Stimulated activated CD4-positive, alpha-beta T cell treated with anti-CD3 and anti-CD28 coated beads, Interleukin-1b, Interleukin-23, amount 100 ng/mL, for 1 hour (primary cell): ENCODE measurements at places on chromosomes 6 and 20.

GRCh38 chr20:49675368-49676151 lies 38.1 kb downstream of the B4GALT5 start:
- DNase-seq: no peak

DNA sequence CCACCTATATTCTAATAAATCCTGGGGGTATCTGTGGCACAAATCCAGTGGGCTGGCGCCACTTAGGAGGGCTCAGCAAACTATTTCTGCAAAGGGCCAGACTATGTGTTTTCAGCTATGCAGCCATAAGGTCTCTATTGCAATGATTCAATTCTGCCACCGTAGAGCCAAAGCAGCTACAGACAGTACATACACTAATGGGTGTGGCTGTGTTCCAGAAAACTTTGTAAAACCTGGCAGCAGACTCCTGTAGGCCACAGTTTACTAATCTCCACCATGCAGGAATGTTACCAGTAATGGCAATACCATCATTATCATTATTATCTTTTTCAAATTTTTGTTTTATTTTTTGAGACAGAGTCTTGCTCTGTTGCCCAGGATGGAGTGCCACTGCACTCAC lies 65.7 kb downstream of the SULF2 start:
- DNase-seq: no peak

DNA sequence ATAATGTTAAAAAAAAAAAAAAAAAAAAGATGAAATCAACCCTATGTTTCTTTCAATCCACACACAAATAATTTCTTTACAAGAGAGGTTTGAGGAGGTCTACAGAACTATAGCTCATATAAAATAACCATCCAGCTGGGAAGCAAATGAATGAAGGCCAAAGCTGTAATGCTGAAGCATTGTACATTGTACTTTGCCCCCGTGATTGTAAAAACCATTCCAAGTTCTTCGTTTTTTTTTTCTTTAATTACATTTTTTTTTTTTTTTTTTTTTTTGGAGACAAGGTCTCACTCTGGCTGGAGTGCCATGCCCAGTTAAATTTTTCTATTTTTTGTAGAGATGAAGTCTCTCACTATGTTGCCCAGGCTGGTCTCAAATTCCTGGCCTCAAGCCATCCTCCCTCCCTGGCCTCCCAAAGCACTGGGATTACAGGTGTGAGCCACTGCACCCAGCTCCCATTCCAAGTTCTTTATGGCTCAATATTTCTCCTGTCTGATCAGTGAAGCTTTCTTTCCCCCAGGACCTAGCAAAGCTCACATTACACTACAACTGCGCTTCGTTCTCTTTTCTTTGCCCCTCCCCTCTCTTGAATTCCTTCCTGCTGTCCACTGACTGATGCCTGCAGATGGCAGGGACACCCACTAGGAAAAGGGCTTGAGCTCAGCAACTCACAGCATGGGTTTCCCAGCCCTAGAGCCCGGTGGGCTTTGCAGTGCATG lies 53.0 kb upstream of the NOP56 start:
- no peak for DNase-seq

GRCh38 chr20:32839982-32840285 lies 18.8 kb upstream of the EFCAB8 start:
- DNase-seq: no peak

DNA sequence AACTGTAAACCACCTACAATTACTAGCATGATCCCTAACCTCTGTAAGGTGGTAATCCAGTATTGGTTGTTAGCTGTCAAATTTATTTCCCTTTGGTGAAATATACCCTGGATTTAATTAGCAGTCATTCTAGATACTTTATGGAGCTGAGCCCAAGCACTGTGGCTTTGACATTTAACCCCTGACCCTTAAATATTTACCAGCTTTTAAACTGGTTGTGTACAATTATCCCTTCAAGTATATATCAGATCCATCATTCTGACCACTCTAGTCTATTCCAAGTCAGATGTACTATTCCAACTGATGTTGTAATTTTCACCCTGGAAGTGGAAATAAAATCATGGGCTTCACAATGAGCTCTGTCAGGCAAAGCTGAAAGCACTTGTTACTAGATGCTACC lies 229.6 kb downstream of the FOXC1 start:
- DNase-seq: no peak

DNA sequence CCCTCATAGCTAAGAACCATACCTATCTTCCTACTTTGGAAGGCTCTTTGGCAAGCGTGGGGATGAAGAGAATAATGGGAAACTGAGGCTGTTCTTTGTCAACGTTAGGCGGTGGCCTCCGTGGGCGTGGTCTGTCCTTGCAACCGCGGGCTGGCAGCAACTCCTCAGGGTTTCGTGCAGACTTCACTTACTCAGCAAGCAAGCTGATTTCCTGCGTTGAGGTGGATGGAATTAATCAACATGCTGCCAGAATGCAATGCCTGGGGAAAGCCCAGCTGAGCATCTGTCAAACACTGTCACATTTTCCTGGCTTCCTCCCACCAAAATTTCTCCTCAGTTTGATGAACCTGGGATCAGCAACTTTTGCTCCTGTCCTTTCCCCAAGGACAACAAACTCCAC lies 9.2 kb upstream of the IL17F start:
- no peak for DNase-seq

DNA sequence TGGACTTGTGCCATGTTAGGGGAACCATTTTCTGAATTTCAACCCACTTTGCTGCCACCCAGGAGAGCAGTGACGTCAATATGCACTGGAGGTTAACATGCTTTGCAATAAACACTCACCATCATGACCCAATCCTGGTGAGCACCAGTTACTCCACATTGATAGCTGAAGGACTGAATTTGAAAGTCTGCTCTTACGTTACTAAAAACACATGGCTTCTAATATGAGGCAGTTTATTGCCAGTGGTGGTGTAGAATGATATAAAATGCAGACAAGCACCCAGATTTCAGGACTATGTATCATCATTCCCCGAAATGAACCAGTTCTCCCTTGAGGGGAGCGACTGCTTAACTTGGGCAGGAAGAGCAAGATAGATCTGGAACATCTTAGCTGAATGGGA lies 23.8 kb downstream of the RFPL4B start:
- DNase-seq: no peak

GRCh38 chr6:67768972-67769371 lies 866.1 kb upstream of the ADGRB3 start:
- no peak for DNase-seq

GRCh38 chr6:89828988-89829471 lies 650 bp upstream of the CASP8AP2 start:
- no peak for DNase-seq

GRCh38 chr6:163529605-163530004 lies 115.1 kb downstream of the QKI start:
- no peak for DNase-seq

GRCh38 chr6:83188501-83188900 lies 4.6 kb downstream of the PGM3 start:
- DNase-seq: no peak

DNA sequence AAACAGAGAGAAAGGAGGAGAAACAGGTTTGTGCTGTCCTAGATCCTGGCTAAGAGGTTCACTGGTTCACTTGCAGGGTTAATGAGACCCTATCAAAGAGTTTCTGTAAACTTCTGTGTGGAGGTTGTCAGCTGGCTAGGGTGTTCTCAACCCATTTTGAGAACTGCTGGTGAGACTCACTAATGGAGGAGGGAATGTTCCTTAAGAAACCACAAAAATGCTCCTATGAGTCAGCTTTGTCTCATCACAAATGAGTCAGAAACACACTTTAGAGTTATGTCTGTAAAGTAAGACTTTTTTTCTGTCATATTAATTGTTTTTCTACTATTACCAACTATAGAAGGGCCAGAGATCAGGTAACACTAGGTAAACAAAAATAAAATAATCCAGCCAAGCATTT lies 884.4 kb downstream of the PHF3 start:
- DNase-seq: no peak

DNA sequence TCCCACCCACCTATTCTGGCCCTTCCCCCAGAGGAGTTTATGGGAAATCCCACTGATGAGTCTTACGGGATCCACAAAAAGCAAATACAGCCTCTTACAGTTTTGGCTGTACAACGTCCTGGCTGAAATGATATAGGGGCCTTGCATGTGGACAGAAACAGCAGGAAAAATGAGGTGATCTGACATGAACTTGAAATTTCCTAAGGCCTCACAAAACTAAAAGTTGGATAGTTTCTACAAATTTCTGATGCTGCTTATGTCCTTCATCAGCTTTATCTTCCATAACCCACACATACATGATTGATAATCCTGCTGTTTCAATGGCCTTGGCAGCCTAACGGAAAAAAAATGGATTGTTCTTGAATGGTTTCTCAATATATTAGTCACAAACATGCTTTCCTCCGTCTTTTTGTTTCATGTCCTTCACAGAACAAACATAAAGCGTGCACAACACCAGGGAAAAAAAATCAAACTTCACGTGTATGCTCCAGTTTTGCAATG lies 118.8 kb downstream of the BMP5 start:
- DNase-seq: no peak

DNA sequence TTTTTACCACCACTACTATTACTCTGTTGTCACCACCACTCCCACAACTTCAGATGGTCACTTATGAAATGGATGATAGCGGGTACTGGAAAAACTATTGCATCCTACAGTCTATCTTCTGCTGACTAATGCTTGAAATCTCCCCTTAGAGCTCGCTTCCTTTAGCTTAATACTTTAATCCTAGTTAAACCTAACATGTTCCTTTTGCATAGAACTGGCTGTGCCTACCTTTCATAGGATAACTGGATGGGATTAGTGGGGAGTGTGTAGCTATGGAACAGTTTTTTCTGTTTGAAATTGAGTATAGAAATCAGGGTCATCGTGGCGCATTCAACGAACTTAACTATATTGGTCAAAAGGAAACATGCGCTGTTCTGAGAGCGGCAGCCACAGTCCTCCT lies 294.7 kb downstream of the FARS2 start:
- DNase-seq: no peak

GRCh38 chr6:11711984-11712711 lies 66.5 kb downstream of the ADTRP start:
- no peak for DNase-seq

- DNase-seq: no peak
Observed at GRCh38 chr6:84926189-84927155, 162.1 kb upstream of the TBX18 start.

- DNase-seq: no peak
Observed at GRCh38 chr6:99013145-99013544, 65.4 kb upstream of the FBXL4 start.

- no peak for DNase-seq
Observed at GRCh38 chr6:29750709-29751108, 27.5 kb downstream of the HLA-F start.

DNA sequence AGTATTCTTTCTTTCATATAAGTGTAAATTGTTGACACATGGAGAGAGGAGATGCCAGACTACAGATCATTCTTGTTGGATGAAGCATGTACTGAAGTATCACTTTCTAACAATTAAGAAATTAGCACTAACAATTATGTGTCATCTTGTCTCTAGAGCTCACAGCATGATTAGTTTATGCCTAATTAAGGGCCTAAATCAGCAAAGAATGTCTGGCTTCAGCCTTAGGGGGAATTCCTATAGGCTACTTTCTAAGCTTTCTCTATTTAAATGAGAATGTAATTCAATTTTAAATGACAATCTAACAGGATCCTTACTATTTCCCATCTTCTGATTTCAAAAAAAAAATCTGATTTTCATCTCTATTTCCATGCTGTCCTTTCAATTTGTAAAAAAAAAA lies 371.0 kb downstream of the EPHA7 start:
- DNase-seq: no peak

- no peak for DNase-seq
Observed at GRCh38 chr6:157169656-157170055, 153.7 kb downstream of the TMEM242 start.

DNA sequence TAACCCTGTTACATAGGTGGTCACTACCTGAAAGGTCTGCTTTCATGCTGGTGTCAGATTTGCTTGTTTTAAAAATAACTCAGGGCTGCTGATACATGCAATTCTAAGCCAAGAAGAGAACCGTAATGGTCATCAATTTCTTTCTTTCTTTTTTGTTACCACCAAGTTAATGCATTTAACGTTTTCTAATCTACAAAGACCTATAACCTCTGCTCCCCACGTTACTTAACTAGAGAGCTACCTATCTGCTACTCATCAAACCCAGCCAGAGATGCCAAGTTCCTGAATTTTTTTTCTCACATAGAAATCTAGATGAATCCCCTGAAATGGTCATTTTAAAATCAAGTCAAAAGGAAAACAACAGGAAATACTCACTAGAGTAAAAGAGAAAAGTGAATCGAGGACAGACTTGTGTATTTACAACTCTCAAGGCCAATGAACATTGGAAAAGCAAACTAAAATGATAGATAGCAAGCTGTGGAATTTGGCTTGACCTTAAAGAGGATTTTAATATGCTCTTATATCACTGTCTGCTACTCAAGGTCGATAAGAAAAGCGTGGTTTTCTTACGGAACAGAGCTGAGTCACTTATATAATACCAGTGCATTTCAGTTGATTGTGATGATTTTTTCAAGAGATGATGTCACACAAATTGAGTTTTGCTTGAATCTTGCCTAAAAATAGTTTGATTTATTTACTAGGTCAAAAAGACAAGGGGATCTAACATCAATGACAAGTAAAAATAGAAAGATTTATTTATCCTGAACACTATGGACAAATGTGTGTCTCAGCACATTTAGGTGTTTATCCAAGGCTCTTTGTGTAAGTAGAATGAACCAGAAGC lies 67.9 kb downstream of the SGK1 start:
- DNase-seq: no peak
